ENCODE measurements at places on chromosomes 1 and 21.
A peak's percentile ranks its signal among the peaks of the same experiment; 100 is the strongest.

DNA sequence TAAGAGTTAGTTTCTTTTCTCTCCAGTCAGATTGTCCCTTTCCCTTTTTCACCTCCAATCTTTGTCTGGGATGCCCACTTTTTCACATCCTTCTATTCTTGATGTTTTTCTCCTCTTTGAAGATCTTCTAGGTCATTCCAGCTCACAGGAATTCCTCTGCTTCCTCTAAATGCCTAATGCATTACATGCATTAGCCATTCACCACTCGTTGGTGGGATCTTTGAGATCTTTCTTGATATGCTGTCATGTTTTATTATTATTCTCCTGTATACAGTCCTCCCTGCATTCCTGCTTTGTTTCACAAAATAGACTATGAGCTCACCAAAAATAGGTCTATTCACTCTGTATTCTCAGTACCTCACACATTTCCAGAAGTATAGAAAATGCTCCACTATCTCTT is 129.0 kb downstream of the LYPLAL1 start:
- DNase-seq, result no peak

GRCh38 chr21:44456214-44456914 is 1.1 kb downstream of the LRRC3 start:
- no peak for DNase-seq

DNA sequence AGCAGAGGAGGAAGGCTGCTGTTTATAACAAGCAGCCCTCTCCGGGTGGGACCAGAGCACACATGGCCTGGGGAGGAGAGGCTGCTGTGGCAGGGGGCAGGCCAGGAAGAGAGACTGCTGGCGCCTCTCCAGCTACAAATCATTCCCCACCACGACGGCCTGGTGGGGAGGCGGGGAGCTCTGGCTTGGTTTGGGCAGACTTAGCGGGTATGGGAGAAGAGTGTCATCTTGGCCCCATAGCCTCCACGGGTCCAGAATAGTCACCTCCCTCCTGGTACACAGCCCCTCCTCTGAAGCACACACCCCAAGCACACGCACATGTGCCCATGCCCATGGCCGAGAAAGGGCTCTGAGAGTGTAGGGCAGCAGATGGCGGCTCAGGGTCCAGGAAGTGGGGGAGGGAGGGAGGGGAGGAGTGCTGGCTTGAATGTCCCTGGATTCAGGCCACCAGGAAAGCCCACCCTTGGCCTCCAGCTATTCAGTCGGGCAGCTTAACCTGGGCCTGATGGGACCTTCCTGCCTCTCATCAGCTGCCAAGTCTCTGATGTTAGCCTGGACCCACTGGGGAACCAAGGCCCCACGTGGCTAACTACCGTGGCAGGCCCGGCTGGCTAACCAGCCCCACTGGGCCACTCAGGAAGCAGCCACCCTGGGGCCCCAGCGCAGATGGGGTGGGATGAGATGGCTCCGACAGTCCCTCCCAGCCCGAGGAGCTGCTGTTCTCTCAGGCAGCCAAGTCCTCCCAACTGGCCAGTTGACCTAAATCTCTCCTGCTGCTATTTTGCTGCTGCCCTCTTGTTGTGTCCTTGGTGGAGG is 10.9 kb downstream of the LRP8 start:
- DNase-seq, result no peak

DNA sequence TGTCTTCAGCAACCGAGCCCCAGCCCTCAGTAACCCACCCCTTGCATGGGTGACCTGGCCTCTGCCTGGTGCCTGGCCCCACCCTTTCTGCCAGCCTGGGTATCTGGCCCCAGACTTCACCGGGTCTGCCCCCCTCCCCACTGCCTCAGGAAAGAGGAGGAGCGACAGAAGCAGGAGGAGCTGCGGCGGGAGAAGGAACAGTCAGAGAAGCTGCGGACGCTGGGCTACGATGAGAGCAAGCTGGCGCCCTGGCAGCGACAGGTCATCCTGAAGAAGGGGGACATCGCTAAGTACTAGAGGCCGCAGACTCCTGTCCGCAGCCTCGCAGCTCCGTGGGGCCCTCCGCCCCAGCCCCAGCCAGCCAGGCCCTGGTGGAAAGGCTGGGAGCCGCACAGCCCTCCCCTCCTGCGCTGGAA is 6.1 kb downstream of the TNFRSF25 start:
- peak; percentile 55 for DNase-seq

DNA sequence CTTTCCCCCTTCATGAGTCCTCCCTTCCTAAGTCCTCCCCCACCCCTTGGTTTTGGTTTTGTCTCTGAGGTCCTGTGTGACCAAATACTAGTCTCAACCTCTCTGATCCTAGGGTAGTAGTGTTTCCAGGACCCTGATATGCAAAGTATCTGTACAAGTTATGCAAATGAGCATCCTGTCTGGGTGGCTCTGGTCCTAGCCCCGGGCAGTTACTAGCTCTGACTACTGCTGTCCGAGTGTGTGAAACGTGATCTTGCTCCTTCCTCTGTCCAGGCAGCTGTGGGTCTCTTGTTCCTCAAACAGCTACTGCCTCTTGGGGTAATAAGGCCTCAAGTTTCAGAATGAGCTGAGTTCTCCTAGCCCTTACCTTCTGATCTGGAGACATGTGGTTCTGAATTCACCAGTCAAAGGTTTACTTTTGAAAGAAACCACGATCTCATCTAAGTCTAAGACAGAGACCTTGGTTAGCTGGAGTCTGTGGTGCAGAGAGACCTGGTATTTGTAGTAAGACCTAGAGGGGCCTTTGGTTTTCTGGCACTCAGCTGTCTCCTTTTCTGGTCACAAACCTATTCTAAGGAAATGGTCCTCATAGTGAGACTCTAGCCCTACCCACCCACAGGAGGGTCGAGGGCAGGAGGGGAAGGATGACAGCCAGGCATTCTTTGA is 31.0 kb upstream of the IL19 start:
- DNase-seq, result no peak

DNA sequence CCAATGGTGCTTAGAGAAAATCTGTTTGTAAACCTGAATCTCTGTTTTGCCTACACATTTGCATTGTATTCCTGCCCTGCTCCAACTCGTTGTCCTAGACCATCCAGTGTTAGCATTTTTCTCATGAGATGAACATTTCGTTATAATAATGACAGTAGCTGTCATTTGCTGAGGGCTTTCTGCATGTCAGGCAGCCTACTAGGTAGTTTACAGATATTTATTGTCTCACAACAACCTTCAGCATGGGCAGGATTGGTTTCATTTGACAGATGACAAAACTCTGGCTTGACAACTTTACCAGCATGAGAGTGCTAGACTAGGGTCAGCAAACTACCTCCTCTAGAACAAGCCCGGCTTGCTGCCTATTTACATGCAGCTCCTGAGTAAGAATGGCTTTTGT is 10.1 kb downstream of the ST6GALNAC3 start:
- DNase-seq, result no peak

- no peak for DNase-seq
These were observed 75.3 kb downstream of the HLX start for GRCh38 chr1:220954321-220955075.

DNA sequence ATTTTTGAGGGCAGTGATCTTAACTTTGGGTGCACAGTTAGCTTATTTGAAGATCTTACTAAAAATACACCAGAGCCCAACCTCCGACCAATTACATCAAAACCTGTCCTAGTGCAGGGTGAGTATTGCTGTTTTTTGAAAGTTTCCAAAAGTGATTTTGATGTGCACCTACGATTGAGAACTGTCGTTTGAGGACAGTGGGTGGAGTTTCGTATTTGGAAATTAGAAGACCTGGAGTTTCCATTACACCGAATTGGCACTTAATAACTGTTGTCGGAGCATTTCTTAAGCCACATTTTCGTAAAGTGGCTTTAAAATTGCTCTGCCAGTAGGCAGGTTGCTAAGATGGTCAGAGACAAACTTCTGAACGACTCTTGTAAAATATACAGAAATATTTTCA is 1.1 kb downstream of the SOD1 start:
- no peak for DNase-seq

DNA sequence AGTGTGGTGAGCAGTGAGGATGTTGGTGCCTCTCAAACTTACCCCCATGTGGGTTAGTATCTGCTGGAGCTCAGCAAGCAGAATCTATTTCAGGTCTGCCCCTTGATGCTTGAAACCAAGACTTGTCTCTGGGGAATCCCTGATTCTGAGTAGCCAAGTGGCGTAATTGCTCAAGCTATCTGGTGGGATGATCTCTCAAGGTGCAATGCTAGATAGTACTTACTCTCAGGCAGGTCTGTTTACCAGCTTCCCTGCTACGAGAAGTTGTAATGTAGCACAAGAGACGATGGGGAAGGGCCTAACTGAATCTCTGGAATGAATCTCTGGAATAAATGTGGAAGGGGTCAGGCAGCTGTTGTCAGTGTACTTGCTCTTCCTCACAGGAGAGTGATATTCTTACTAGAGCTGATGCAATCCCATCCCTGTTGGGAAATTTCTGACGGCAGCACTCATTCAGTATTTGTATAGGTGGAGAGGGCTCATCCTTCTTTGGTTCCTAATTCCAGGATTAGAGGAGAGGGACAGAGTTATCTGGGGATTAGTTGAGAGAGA is 65.4 kb downstream of the MACF1 start:
- no peak for DNase-seq

- no peak for DNase-seq
These were observed 8.9 kb downstream of the EPHA10 start for GRCh38 chr1:37755951-37756560.

DNA sequence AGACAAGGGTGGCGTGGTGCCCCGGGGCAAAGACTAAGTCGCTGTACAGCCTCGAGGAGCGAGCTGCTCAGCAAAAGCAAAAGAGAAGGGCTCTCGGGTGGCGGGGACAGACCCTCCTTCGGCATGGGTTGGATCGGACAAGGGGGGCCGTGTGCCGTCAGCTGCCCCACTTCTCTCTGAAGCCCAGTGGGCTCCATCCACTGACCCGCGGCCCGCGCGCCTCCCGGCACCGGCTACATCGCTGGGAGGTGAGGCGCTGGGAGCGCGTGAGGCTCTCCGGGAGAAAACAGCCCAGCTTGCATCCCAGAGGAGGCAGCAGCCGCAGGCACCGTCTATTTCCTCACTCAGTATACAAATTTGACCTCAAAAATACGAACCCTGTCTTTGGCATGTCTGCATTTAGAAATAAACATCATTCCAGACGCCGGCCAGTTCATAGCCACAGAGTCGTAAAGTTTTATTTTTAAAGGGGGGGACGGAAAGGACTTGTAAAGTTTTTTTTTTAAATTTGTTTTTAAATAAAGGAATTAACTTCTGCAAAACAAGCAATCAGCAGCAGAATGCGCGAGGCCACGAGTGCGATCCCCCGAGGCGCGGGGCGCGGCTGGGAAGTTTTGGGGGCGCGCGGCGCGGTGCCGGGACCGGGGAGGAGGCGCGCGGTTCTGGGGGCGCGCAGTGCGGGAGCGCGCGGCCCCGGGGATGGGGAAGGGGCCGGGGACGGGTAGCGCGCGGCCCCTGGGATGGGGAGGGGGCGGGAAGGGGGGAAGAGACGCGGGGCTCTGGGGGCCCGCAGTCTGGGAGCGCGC is 689 bp upstream of the GPR137B start:
- no peak for DNase-seq

- no peak for DNase-seq
These were observed 23.0 kb downstream of the DISP3 start for GRCh38 chr1:11501906-11502485.

- no peak for DNase-seq
These were observed 34.4 kb downstream of the TRIM62 start for GRCh38 chr1:33147275-33147996.

GRCh38 chr1:184605941-184606340 is 148.7 kb downstream of the EDEM3 start:
- no peak for DNase-seq

GRCh38 chr21:38334866-38335265 is 78.1 kb downstream of the KCNJ15 start:
- DNase-seq, result no peak

- DNase-seq, result no peak
These were observed 12.6 kb upstream of the TNFRSF14 start for GRCh38 chr1:2543543-2544092.

GRCh38 chr1:98842241-98842640 is 162.4 kb downstream of the PLPPR5 start:
- no peak for DNase-seq

- DNase-seq, result no peak
These were observed 268.7 kb downstream of the CHRM3 start for GRCh38 chr1:239655023-239655422.

DNA sequence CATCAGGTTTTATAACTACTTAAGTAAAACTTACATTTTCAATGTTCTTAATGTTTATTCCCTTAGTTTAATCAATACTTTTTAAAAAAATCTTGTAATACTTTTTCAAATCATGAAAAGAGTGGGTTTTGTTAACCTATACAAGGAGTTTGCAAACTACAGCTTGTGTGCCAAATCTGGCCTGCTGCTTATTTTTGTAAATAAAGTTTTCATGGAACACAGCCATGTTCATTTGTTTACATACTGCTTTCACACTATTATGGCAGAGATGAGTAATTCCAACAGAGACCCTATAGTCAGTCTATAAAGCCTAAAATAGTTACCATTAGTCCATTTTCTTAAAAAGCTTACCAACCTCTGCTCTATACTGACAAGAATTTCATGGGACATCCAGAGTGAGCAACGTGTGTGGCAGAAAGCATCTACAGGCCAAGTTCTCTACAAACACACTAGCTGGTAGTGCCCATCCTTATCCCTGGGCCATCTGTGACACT is 42.6 kb downstream of the ERO1B start:
- no peak for DNase-seq

DNA sequence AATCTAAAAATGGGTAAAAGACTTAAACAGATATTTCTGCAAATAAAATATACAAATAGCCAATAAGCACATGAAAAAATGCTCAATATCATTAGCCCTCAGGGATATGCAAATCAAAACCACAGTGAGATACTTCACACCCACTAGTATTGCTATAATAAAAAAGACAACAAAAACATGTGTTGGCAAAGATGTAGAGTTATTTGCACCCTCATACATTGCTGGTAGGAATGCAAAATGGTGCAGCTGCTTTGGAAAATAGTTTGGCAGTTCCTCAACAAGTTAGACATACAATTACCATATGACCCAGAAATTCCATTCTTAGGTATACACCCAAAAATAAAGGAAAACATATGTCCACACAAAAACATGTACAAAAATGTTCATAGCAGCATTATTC is 30.2 kb downstream of the ZZZ3 start:
- DNase-seq, result no peak

DNA sequence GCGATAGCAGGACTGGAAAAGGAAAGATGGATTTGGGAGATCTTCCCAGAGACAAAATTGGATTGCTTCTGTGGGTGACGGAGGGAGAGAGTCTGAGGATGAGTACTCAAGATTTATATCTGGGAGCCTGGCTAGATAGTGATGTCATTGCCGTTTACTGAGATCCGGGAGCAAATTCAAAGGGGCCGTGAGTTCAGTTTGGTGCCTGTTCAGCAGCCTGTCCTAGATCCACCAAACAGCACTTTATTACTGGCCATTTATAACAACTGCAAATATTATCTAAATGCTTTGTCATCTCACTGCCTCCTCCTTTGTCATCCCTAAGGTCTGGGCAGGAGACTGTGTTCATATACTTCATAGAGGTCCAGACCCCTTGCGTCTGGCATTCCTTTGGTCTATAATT is 29.2 kb downstream of the MAPKAPK2 start:
- DNase-seq, result no peak

- no peak for DNase-seq
These were observed 192.9 kb downstream of the DUSP10 start for GRCh38 chr1:221548942-221549341.

- DNase-seq, result no peak
These were observed 209.9 kb downstream of the SDCCAG8 start for GRCh38 chr1:243465738-243466137.

- DNase-seq, result no peak
These were observed 62.9 kb downstream of the SEC16B start for GRCh38 chr1:177907000-177907399.

GRCh38 chr1:160711602-160712311 is at the start of gene CD48:
Gene CD48 (minus strand): TSS chr1:160711822. CDS start chr1:160711763, 59 bp downstream.
- DNase-seq, result no peak

GRCh38 chr21:14243874-14244273 is 27.9 kb downstream of the RBM11 start:
- no peak for DNase-seq

Measured in stimulated activated CD4-positive, alpha-beta T cell treated with anti-CD3 and anti-CD28 coated beads, Interleukin-15, amount 100 ng/mL, for 1 hour (primary cell).